ENCODE measurements at places on chromosomes 1 and 21.

DNA sequence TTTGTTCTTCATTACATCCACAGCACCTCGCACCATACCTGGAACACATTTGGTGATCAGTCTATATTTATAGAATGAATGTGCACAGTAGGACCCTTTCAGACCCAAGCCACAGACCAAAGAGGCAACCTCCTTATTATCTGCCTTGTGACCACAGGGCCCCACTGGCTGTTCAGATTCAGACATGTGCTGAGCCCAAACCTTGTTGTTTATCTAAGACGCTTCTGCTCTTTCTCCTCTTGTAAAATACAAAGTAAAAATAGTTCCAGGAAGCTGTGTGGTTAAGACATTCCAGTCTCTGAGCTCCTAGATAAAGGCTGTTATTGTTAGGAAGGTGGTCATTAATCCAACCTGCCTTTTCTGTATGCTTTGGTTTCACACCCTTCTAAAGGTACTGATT, 3.6 kb upstream of the SCMH1 start:
- DNase-seq = no peak

DNA sequence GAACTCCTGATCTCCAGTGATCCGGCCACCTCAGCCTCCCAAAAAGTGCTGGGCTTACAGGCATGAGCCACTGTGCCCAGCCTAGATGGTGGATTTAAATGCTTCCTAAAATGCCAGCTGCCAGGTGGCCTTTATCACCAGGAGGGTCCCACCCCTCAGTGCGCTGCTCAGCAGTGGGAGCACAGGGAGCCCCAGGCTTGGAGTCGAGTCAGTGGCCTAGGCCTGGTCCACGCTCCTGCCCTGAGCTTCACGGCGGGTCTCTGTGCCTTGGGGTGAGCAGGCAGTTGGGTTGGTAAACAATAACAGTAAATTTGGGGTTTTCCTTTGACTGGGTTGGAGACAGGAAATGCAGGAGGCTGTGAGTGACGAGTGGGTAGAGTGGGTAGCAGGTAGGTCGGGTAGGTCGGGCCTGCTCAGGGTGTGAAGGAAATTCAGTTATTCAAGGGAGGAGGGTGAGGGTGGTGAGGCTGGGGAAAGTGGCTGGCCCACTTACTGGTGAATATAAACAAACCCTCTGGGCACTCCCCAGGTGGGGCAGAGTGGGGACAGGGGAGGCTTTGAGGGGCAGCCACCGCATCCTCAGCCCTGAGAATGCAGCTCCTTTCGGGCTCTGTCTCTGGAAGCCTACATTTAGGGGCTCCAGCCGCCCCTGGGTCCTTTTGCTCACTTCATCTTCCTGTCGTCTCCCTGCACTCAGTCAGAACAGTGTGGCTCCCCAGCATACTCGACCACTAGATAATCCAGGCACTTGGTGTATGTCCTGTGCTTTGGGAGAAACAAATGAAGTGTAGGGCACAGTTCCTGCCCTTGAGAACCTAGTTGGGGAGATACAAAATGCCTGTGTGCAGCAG, 33.5 kb upstream of the IL19 start:
- no peak for DNase-seq

GRCh38 chr1:67169932-67170331, 3.7 kb downstream of the IL23R start:
- DNase-seq = no peak

DNA sequence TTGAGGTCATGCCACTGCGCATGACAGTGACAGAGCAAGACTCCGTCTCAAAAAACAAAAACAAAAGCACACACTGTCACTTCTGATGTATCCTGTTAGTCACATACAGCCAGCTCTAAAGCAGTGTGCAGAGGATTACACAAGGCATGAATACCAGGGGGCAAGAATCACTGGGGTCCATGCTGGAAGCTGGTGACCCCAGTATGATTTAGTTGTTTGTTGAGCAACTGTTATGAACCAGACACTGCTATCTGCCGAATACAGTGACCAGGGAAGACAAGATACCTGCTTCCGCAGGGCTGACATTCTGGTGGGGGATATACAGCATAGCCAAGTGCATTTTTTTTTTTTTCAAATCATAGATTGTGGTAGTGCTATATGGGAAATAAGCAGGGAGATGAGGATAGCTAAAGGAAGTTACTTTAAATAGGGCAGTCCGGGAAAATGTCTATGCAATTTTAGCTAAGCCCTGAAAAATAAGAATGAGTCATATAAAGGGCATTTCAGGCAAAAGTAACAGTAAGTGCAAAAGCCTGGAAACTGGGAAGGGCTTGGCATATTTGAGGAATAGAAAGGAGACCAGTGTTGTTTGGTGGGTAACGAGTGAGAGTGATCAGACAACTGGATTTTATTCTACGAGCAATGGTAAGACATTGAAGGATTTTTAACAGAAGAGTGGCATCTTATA, 69.7 kb downstream of the ADSS2 start:
- no peak for DNase-seq

- no peak for DNase-seq
These were observed 642 bp upstream of the PARP1 start for GRCh38 chr1:226408285-226409184.

- DNase-seq = no peak
These were observed 37.7 kb upstream of the LRRN2 start for GRCh38 chr1:204723131-204723787.

- DNase-seq = no peak
These were observed 2.6 kb upstream of the IFI44L start for GRCh38 chr1:78617615-78618026.

- DNase-seq = no peak
These were observed 11.7 kb downstream of the C1orf94 start for GRCh38 chr1:34188418-34188817.

- no peak for DNase-seq
These were observed 66.6 kb downstream of the FAM163A start for GRCh38 chr1:179809506-179810366.

DNA sequence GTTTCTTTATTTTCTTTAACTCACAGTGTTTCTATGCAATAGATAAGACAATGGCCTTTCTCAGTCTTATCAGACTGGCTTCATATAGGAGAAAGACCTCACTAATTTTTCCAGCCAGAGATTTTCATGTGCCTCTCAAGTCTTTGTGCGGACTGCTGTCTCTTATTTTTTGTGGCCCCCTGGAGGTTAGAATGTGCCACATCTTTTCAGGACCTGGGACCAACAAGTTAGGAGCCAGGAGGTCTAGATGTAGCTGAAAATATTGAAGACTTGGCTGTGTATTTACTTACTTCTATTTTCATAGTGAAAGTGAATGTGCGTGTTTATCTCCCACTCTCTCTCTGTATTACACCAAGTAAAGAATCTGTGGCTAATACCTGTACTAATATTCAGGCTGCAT, 42.1 kb upstream of the CFHR3 start:
- no peak for DNase-seq

- no peak for DNase-seq
These were observed 96.9 kb downstream of the KCNH1 start for GRCh38 chr1:211037095-211037494.

GRCh38 chr1:41387667-41388091, 26.4 kb downstream of the FOXO6 start:
- no peak for DNase-seq

- DNase-seq = no peak
These were observed 1863.5 kb downstream of the MRPL39 start for GRCh38 chr21:23743821-23744220.

DNA sequence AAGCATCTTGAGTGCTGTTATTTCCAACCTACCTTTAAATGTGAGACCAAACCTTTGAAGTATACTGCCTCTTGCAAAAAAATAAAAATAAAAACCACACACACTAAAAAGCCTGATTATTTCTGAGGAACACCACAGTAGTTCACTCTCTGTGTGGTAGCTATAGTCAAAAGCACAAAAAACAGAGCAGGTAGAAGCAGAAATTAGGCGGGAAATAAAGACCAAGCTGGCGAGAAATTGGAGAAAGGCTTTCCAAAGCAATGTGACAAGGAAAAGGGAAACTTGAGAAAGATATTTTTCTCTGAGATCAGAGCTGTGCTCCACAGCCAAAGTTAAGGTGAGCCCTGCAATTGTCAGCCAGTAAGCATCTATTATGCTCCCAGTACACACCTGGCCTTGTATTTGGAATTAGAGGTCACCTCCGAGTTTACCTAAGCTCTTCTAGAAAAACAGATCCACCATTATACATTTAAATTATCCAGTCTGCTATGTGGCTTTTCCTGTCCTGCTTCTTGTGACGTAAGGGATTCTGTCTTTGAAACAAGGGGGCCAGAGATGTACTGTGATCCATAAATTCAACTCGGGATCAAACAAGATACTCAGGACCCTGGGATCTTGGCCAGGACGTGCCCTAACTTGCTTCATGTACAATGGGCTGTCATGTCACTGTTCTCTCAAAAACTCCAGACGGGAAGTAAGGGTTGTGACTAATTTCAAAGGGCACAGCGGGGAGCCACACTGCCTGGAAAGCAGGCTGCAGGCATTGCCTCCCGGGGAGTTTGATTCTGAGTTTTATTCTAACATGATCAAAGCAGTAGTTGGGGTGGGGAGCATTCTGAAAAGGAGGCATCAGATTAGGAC, 39.8 kb upstream of the RAB4A start:
- DNase-seq = no peak

All from esophagus squamous epithelium (tissue), 5 donors.